ENCODE measurements at places on chromosomes 5 and 9. TPM values are rescaled to one million over a fixed set of nuclear protein-coding genes. Genes with fewer than 3 reads are reported as not detected.

ACSL6 gene
- not detected for total RNA-seq

ROPN1L gene
- total RNA-seq = 3.0 TPM

STPG3 gene
- not detected for total RNA-seq

OBP2B gene
- total RNA-seq = not detected

LAMC3 gene
- not detected for total RNA-seq

KDM4C gene
- total RNA-seq = 17.8 TPM

UIMC1 gene
- total RNA-seq = 27.8 TPM

F2RL2 gene
- total RNA-seq = 4.9 TPM

CAMK4 gene
- total RNA-seq = 3.9 TPM

PCDHB3 gene
- total RNA-seq = 8.0 TPM

GDF9 gene
- total RNA-seq = not detected

PDE6A gene
- 0.02 TPM for total RNA-seq

MARVELD2 gene
- total RNA-seq = 5.7 TPM

OGN gene
- not detected for total RNA-seq

AGXT2 gene
- 0.07 TPM for total RNA-seq

DNA sequence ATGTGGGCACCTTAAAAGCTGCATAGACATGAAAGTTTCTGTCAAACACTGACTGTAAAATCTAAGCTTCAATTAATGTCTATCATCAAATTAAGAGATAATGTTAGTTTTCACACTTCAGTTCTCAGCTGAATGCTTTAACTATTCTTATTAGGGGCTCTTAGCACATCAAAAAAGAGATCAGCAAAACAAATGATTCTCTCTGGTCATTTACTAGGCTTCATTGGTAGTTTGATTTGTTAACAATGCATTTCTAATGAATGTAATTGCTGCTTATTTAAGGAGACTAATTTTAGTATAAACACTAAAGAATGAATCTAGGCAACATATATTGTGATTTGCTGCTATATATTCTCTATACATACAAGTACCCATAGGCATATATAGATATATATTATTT is 1182.0 kb downstream of the MAT2B start:
- DNase-seq = no peak

GRCh38 chr5:174339130-174339529 is 293.6 kb downstream of the NSG2 start:
- DNase-seq = no peak

- DNase-seq = peak; percentile 22
Observed at GRCh38 chr5:135073761-135074345, 39.8 kb upstream of the PITX1 start.

DNA sequence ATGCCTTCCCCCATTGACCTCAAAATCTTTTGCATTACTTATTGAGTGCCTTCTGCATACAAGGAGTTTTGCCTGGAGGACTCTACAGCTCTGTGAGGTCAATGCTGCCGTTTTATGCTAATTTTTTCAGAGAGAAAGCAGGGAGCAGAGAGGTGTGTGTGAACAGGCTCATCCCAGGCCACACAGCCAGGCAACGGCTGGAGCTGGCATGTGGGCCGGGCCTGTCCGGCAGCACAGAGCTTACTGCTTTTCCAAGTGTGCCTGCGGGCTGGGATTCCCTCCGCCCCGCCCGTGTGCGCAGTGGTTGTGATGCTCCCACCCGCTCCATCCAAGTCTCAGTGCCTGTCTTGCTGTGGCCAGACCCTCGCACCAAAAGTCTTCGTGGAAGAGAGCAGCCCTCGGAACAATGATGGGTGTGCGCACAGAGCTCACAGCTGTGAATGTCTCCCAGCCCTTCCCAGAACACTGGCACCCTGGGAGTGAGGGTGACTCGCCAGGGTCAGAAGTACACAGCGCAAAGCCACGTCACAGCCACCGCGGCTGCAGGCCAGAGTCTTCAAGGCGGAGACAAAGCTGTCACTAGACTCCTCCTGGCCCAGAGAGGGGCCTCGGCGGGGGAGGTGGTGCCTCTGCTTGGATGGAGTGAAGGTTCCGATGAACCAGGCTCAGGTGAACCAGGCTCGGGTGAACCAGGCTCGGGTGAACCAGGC is 82.8 kb downstream of the COL5A1 start:
- DNase-seq = no peak

- no peak for DNase-seq
Observed at GRCh38 chr9:91202736-91203283, 158.9 kb downstream of the AUH start.

DNA sequence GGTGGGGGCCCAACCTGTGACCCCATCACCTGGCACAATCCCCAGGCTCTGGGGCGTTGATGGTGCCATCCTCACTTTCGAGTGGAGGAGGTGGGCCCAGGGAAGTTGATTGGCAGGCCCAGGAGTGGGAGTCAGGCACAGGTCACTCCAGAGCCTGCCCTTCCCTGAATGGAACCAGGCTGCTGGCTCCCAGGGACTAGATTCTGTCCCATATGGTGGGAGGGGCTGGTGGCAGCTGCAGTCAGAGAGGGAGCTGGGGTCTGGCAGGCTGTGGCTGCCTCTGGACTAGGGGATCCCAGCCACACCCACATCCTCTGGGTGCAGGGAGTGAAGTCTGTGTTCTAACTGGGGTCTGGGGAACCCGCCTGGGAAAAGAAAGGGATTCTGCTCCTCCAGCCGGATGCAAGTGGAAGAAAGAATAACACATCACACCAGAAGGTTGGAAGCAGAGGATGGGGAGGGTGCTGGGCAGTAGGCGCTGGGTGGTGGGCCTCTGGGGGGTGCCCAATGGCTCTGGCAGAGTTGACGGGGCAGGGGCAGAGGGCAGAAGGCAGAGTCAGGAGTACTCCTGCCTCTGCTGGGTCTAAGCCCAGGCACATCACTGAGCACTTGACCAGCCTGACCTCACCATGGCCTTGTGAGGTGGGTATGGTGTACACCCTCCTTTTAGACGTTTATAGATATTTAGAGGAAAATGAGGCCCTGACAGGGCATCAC is 25.8 kb downstream of the CEL start:
- DNase-seq = no peak

GRCh38 chr9:94610181-94610606 is 16.6 kb upstream of the FBP2 start:
- DNase-seq = no peak

- no peak for DNase-seq
Observed at GRCh38 chr5:36658038-36658756, 51.8 kb downstream of the SLC1A3 start.

- no peak for DNase-seq
Observed at GRCh38 chr9:71857159-71857558, 53.8 kb downstream of the ABHD17B start.

DNA sequence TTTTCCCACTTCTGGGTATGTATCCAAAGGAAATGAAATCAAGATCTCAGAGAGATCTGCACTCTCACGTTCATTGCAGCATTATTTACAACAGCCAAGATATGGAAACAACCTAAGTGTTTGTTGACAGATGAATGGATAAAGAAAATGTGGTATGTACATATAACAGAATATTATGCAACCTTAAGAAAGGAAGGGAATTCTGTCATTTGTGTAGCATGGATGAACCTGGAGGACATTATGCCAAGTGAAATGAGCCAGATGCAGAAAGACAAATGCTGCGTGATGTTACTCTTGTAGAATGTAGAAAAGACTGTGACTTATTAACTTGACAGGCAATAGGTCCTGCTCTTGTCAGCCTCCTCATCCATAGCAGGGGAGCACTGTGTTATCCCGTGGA is 31.4 kb downstream of the PPARGC1B start:
- no peak for DNase-seq

DNA sequence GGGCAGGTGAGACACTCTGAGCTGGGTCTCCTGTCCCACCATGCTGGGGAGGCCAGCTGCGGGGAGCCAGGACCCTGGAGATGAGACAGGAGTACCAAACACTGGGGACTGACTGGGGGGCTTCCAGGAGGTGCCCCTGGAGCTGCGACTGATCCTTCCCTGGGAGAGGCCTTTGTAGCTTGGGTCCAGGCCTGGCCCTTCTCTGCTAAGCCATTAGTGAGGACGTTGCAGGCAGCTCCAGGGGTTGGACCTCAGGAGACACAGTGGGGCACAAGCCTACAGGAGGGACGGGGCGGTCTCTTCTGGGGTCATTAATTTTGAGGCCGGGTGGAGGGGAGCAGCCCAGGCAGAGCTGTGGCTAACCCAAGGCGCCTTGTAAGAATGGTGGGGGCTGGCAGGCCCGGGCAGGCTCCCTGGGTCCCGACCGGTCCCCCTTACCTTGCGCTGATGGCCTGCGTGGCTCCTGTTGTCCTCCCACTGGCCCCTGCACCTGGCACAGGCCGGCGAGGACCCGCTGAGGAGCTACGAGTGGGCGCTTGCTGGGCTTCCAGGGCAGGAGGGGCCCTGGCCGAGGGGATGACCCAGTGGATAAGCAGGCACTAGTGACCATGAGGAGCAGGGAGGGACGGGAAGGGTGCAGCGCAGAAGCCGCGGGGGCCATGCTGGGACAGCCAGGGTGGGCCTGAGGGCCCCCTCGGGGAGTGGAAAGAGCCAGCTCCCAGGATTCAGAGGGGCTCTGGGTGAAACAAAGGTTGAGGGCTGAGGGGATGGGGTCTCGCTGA is 5.1 kb downstream of the MRPS2 start:
- no peak for DNase-seq

DNA sequence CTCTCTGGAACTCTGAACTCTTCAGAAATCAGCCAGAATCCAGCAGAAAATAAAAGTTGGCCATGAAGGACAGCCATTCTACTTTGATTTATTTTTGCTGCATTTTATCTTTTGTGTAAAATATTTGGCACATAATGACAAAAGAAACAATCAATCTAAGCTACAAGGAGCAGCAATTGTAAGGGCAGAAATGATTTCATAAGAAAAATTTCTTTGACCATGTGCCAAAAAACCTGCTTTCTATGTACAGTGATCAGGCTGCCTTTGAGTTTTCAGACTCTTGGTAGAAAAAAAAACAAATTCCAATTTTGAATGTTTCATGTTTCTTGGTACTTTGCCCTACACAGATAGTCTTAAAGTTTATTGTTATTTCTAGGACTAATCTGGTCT is 69.8 kb upstream of the SLC1A3 start:
- DNase-seq = no peak

DNA sequence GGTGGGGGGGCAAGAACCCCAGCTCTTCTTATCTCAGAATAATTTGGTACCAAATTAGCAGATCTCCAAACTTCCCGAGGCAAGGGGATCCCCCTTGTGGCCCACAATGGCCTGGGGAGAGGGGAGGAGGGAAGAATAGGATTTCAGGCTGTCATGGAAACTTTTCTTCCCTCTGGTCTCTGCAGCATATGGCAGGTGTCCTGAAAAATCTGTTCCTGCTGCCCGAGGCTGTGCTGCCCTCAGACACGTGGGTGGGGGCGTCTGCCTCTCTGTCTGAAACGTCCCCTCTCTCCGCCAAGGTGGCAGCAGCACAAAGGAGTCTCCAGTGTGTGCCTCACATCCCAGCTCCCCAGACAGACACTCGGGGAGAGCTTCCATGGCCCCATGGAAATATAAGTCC is 34.0 kb downstream of the CCNJL start:
- DNase-seq = no peak

- no peak for DNase-seq
Observed at GRCh38 chr5:147400126-147400809, 109.6 kb downstream of the DPYSL3 start.

DNA sequence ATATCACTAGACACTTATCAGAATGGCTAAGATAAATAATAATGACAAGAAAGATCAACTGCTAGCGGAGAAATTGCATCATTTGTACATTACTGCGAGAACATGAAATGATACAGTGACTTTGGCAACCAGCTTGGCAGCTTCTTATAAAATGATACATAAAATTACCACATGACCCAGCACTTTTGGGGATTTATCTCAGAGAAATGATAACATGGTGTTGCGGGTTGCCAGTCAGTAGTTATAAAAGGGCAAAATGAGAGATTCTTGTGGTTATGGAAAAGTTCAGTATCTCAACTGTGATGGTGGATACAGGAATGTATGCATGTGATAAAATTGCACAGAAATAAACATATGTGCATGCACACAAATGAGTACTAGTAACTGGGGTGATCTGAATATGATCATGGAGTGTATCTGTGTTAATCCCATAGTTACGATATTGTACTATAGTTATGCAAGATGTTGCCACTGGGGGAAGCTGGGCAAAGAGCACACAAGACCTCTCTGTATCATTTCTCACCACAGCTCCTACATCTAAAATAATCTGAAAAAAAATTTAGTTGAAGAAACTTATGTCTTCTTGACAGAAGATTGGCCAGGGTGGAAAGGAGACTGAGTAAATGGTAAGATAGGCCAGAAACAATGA is 128.9 kb downstream of the NXNL2 start:
- no peak for DNase-seq

DNA sequence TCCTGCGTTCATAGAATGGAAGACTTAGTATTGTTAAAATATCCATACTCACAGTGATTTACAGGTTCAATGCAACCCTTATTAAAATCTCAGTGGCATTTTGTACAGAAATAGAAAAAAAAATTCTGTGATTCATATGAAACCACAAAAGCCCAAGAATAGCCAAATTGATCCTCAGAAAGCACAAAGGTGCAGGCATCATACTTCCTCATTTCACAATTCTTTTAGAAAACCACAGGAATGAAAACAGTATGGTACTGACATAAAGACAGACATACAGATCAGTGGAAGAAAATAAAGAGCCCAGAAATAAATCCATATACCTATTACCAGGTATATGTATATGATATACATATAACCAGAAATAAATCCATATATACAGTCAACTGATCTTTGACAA is 86.8 kb upstream of the MEGF10 start:
- peak; percentile 70 for DNase-seq

GRCh38 chr5:67723873-67724272 is 491.7 kb upstream of the PIK3R1 start:
- no peak for DNase-seq

DNA sequence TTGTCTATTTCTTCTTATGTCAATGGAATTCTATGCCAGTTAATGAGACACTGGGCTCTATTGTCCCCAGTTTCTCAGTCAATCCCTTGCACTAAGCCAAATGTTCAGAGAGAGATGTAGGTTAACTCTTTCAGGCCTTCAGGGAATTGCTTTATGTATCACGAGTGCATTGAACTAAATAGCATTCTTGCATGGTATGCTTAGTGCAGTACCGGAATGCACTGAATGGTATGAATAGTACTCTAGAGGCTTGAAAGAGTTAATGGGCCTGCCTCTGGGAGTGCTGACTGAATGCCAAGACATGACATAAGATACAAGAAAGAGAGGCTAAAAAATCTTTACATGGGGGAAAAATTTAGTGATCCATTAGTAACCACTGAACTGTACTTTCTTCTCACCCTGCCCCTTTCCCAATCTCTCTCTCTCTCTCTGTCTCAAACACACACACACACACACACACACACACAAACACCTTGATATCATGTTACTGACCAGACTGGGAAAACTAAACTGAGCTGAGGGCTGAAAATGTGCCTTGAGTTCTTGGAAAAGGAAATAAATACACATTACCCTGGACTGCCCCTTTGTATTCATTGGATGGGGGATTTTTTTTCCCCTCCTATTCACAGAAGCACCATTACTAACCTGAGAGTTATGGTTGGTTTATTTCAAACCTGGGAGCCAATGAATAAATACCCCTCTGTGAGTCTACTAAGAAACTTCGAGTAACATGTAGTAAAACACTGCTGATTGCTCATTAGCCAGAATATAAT is 35.4 kb upstream of the TMC1 start:
- peak; percentile 51 for DNase-seq

Data from M059J (cell line).